ENCODE measurements at places on chromosomes 1 and 21.
A peak's percentile ranks its signal among the peaks of the same experiment; 100 is the strongest.

- DNase-seq, result no peak
Measured at GRCh38 chr1:200206340-200206739, 178.8 kb downstream of the NR5A2 start.

- DNase-seq, result no peak
Measured at GRCh38 chr1:70807088-70807664, 240.4 kb downstream of the PTGER3 start.

- no peak for DNase-seq
Measured at GRCh38 chr1:74857676-74858075, 124.7 kb downstream of the TYW3 start.

DNA sequence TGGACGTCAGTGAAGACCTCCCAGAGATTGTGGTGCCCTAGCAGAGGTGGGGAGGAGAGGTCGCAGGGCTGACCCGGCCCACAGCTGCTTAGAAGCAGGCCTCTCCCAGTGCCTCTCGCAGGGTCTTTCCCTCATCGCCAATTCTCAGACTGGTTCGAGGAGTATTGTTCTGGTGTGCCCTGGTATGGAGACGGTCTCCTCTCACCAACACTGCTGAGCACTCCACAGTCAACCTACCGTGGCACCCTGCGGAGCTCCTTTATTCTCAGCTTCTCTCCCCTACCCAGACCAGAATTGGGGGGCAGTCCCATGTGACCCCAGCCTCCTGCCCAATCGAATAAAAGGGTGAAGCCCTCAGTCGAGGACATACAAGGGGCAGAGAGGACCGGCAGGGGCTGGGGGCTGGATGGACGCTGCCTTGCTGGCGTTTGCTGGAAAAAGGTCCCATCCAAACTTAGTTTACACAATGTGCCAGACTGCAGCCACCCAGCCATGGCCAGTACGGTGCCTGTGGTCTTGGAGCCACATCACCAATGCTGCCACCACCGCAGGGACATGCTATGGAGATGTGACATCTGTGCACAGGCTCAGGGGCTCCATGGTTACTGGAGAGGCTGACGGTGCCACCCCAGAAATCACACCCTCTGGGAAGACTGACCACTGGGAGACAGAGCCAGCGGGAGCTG lies 80.8 kb downstream of the STUM start:
- DNase-seq, result no peak

DNA sequence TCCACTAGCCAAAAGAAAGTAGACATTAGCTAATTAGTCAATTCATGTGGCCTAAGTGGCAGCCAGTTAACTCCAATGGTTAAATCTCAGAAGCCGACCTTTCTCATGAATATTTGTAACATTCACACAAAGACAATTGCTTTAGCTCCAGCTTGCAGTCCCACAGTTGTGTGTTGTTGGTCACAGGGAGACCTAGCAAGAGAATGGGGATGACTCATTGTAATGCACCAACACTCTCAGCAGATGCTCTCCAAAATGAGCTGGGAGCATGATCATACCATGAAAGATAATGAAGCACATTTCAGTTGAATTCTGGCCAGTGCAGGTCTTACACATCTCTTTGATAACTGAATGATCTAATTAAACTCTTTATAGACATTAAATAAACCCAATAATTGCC lies 160.4 kb downstream of the HLX start:
- DNase-seq, result no peak

DNA sequence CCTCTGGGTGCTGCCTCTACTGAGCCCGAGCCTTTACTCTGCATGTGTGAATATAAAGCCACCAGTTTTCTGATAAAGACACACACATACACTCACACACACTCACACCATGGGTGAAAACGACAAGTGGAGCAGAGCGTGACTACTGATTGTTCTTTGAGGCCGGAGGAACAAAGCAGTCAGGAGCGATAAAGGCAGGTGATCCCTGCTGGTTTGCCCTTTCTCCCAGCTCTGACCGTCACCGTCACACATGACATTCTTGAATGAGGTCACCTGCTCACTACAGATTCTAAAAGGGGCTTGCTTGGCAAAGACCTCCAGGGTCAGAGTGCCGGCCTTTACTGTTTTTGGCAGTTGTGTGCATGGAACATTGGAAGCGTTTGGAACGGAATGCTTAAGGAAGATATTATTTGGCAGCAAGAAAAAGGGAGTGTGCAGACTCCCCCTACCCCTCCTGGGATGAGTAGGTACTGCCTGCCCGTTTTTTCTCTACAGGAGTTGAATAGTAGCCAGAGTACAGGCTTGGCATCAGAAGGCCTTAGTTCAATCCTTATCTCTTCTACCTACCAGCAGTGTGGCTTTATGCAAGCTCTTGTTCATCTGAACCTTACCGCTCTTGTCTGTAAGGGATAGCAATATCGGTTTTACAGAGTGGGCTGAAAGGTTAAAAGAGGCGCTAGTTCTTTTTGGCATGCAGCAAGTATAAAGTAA lies 79.7 kb downstream of the PBX1 start:
- DNase-seq, result no peak

- no peak for DNase-seq
Measured at GRCh38 chr1:228225165-228225710, 17.4 kb downstream of the OBSCN start.

DNA sequence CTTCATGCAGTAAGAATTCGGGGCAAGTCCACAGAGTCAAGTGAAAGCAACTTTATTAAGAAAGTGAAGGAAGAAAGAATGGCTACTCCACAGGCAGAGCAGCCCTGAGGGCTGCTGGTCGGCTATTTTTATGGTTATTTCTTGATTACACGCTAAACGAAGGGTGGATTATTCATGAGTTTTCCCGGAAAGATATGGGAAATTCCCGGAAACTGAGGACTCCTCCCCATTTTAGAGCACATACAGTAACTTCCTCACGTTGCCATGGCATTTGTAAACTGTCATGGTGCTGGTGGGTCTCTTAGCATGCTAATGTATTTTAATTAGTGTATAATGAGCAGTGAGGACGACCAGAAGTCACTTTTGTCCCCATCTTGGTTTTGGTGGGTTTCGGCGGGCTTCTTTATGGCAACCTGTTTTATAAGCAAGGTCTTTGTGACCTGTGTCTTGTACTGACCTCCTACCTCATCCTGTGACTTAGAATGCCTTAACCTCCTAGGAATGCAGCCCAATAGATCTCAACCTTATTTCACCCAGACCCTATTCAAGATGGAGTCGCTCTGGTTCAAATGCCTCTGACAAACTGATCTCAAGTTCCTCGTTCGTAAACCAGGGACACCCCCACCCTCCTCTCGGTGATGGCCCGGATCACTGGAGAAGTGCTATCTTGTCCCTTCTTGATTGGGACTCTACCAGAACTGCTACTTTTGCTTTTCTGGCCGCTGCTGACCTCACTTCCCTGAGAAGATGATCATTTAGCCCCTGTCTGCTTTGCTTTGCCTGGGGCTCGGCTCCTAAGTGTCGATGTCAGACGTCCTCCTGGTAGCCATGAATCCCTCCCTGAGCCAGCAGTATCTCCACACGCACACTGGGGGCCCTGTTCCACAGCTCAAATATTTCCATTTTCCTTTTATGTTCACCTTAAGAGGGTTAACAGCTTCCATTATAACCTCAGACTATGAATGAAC lies 48.8 kb downstream of the CLSTN1 start:
- DNase-seq, result no peak

DNA sequence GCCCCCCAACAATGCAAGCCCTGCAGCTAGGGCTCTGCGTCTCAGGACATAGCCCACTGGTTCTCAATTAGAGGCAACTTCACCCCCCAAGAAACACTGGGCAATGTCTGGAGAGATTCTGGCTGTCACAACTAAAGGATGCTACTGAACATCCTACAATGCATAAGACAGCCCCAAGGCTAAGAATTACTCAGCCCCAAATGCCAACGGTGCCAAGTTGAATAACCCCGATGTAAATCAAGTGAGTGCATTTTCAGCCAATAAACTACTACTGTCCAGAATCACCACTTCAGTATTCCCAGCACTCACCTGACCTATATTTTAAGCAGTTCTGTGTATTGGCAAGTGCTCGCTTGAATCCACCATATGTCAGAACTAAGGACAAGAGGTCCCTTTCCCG lies 6.9 kb downstream of the RIPK4 start:
- no peak for DNase-seq

- no peak for DNase-seq
Measured at GRCh38 chr1:69991644-69992043, 213.7 kb downstream of the LRRC40 start.

DNA sequence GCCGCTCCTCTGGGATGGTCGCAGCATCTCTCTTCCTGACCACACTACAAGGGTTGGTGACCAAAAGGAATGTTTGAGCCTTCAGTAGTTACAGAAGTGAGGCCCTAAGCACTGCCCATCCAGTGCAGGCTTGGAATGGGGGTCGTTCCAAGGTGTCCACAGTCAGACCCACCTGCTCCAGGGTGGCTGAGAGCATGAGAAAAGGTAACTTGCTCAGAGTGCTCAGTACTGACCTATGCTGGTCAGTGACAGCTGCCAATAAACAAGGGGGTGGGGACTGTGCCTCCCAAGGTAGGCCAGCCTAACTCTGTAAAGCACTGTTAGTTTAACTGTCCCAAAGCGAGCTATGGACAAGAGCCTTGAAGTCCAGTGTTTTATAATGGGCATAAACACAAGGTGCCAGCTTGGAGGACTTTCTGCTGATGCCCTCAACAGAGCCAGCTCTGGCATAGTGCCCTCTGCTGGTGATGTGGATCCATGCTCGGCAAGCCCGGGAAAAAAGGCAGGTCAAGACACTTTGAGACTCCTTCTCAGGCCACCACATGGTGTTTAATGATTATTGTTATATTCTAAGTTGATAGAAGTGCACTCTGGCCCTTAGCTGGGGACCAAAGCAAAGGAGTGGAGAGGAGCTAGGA lies 78.1 kb upstream of the DNAH14 start:
- peak; percentile 42 for DNase-seq

GRCh38 chr1:56202796-56203492 lies 376.4 kb downstream of the PLPP3 start:
- DNase-seq, result no peak

DNA sequence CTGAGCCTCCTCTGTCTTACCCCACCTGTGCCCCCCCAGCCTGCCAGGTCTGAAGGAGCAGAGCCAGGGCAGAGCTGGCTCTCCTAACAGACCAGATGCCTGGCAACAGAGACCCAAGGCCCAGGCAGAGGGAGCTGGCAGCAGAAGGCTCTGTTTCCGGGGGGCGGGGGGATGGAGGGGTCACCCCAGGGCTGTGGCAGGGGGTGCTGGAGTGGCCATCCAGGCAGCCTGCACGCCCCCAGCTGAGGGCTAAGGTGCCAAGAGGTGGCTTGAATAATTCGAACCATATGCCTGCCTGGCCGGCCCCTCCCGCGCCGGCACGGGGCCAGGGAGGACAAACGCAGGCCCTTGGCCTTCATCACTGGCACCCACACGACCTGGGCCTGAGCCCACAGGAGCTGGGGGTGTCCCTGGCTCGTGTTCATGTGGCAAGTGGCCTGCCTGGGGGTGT lies 16.0 kb upstream of the PLEKHG5 start:
- DNase-seq, result no peak

DNA sequence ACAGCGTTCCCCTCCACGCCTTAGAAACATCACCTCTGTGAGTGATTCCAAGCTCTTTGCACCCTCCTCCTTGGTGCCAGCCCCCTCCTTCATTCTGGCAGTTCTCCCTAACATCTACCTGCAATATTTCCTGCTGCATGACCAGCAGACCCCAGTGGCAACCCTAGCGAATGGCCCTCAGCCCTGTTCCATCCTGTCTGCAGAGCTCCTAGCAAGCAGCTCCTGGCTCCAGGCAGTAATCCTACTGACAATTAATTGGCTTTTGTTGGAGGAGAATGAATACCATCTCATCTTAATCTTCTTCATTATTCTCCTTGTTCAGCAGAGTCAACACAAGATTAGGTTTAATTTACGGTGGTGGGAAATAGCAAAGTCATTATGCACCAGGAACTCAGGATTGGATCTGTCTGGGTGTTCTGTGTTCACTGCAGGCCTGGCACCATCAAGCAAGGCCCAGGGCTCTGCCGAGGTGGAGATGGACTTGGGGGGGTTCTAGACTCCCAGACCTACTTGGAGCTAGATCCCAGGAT lies 12.4 kb downstream of the FBXO2 start:
- DNase-seq, result no peak

GRCh38 chr1:199010933-199011332 lies 372.1 kb downstream of the PTPRC start:
- DNase-seq, result no peak

DNA sequence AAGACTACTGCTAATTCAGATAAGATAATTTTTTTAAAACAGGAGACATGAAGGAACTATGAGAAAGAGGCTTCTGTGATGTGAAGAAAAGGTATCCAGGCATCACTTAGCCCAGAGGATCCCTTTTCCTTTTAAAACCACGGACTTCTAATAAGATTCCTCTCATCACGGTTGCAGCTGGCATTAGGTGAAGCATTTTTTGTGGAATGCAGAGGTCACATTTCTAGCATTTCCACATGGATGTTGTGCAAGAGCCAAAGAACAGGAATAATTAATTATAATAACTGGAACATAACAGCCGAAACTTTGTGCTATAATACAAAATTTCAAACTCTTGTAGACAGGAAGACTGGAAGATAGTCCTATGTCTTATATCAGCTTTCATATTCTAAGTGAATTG lies 27.6 kb downstream of the CYP2J2 start:
- no peak for DNase-seq

DNA sequence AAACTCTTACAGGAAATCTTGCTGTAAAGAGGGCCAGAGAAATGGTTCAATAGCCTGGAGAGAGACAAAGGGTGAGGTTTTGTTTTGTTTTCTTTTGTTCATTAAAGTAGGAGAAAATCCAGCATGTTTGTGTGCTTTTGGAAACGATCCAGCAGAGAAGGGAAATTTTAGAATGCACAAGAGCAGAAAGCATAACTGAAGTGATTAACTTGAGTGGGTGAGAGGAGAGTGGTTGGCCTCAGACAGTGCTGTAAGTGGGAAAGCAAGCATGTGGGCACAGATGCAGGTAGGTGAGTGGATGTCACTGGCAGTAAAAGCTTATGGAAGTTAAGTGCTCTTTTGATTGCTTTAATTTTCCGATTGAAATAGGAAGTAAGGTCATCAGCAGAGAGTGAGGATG lies 50.2 kb downstream of the EEIG2 start:
- DNase-seq, result no peak

DNA sequence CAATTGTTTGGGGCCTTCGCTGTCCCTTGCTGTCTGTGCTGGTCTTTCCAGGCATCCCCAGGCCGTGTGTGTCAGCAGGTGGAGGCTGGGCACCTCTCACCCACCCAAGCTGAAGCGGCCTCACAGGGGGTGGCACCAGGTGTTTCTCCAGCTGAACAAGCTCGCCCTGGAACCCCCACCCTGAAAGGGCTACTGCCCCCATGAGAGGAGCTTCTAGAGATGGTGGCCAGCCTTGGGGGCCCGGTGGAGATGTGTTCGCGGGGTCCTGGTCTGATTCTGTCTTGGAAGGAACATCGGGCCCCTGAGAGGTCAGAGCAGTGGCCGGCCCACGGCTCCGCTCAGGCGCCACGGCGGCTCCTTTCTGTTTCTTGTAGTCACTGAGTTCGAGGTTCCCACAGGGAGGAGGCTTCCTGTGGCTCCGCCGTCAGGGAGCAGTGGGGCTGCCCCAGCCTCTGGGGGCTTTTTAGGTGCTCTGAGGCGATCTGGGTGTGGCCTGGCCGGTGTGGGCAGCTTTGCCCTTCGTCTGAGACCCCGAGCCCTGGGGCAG lies 46.9 kb downstream of the SKI start:
- DNase-seq, result no peak

Measured in HS-27A (cell line).